ENCODE measurements at places on chromosomes 2 and 18.

- no peak for DNase-seq
Observed at GRCh38 chr2:195018462-195018861, 638.6 kb upstream of the SLC39A10 start.

GRCh38 chr2:223998948-223999347 is 40.1 kb downstream of the SERPINE2 start:
- DNase-seq: no peak

DNA sequence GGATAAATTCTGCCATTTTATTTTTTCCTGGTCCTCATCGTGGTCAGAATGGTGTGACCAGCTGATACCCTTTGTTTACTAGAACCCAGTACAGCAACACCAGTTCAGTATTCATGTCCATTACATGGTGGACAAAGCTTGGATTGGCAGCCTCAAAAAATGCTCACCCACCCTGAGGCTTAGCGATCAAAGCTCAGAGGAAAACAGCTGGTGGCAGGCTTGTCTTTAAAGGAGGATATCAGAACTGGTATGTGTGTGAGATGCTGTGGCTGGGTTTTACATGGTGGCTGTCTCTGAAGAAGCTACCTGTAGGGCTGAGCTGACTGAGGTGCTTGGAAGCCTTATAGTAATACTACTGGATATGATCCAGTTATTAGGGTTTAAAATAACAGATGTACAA is 471.1 kb upstream of the MEX3C start:
- DNase-seq: no peak

DNA sequence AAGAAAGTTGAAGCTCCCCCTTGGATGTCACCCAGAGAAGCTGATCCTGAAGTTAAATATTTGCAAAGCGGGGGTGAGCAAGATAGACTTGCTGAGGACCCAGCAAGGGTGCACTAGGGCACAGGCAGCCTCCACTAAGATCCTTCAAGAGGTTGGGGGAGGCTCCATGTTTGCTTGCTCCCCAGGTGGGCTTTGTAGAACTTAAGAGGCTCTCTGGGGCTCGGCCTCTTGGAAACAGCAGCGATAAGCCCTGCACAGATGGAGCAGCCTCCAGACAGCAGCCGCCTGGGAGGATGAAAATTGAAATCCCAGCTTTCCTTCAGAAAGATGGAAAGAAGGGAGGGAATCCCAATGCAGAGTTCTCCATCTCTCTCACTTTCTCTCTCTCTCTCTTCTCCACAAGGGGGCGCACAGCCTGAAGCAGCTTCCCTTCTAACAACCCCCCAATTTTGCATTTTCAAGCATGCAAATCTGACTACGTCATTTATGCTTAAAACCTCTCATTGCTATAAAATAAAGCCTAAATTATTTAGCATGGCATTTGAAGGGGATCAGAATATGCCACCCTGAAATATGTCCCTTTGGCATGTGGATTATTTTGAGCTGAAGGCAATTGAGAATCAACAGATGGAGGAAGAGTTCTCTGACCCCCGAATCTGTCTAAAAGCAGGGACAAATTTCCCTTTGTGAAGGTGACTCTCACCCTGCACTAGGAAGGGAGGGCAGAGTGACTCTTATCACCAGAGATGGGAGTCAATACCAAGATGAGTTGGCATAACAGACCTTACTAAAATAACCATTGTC is 185.7 kb upstream of the KLHL29 start:
- no peak for DNase-seq

DNA sequence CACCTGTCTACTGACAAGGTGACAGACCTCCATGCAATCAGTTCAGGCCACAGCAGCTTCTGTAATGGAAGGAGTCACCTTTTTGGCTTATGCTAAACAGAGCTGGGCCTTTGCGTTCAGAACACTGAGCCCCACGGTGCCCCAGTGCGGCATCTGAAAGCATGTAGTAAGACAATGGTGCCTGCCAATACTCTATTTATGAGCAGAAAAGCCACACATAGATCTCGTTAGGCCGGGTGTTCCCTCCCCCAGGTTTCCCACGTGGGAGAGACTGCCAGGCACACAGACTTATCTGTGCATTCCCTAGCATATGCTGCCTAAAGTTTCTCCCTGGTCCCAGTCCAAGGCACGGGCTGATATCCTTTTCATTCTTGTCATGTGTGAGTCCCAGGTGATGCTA is 150.9 kb downstream of the ACTR3 start:
- DNase-seq: no peak

DNA sequence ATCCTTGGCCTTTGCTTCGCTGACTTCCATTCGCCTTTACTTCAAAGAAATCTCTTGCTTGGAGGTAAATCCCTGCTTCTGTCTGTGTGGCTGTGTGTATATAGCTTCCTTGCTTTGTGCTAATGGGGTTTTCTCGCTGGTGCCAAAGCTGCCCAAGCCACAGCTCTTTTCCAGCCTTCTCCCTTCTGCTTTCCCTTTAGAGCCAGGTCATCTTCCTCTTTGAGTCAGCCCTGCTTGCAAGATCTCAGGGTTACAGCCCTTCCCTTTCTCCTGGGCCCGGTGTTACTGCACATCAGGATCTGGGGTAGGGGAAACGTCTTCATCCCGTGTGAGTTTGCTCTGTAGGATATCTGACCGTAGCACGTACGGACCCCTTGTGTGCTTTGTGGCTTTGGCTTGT is 19.1 kb downstream of the EIF4E2 start:
- no peak for DNase-seq

DNA sequence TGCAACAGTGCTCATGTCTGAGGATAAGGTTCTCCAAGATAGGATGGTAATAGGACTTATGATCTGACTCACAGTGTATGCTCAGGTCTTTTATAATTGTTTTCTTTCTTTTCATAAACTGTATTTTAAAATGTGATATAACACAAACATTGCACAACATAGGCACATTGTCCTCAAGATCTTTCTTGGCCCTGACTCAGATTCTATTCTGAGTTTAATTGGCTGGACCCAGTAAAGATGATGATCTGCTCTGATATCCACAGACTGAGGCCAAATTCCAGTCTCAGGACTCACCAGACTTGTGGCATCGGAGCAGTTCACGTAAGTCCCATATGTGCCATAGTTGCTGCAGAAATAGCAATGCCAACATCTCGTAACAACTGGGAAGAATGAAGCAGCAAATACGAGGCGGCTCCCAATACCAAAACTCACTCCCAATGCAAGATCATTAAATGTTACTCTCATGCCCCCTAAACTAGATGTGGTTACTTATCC is 448.9 kb upstream of the SLC14A2 start:
- DNase-seq: no peak
